ENCODE measurements at places on chromosomes 16 and 17. TPM values are rescaled to one million over a fixed set of nuclear protein-coding genes. Genes with fewer than 3 reads are reported as not detected.

DNA sequence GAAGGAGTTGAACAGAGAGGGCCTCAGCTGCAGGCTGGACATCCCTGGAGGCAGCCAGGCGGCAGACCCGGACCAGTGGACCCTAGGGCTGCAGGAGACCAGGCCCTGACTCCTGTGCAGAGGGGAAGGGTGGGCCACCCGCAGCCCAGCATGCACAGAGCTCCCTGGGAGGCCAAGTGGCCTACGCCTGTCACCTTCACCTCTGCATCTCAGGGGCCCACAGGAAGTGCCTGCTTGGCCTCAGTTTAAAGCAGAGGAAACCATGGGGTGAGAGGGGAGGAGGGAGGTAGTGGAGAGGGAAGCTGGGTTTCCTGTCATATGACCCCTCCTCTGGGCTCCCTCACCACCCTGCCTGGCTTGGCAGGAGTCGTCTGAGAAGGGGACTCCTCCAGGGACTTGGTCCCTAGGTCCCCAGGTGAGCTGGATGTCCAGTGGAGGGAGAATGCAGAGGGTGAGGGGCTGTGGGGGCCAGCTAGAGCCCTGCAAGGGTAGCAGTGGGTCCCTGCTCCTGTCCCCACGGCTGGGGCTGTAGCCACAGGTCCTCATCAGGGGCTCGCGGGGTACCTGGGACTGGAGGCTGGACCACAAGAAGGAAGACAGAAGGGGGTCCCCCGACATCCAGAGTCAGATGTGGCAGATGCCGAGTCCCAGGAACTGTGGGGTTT lies at the start of gene TMC8:
TSS of gene TMC8 (plus strand) at position 335 of the 665 bp plus-strand sequence. CDS start 818 bp downstream, outside the sequence.
- DNase-seq: no peak

DNA sequence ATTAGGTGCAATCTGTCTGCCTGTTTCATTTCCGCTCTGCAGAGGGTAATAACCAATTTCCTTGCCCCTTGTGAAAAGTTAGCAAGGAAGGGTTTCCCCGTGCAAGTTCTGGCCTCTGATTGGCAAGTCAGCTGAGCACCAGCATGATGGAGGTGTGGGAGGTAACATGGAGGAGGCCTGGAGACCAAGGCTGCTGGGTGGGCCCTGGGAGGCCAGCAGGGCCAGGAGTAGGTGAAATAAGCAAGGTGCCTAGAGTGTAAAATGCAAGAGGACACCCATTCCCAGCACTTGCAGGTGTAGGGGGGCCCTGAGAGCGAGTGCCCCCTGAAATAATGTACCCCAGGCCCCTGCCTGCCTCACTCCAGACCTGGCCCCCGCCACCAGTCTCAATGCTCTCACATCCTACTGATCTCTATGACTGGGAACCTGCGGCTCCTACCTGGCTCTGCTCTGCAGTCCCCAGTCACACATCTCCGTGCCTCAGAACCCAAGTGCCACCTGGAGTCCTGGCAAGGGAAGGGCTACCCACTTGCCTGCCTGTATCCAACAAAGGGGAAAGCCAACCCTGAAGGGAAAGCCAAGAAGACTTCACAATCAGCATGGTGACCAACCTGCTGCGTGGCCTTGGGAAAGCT lies 116.2 kb downstream of the C16orf78 start:
- no peak for DNase-seq

GRCh38 chr16:27498916-27499658 lies 50.6 kb downstream of the GTF3C1 start:
- DNase-seq: no peak

GRCh38 chr17:82932518-82933310 lies 92.9 kb upstream of the ZNF750 start:
- DNase-seq: no peak

DNA sequence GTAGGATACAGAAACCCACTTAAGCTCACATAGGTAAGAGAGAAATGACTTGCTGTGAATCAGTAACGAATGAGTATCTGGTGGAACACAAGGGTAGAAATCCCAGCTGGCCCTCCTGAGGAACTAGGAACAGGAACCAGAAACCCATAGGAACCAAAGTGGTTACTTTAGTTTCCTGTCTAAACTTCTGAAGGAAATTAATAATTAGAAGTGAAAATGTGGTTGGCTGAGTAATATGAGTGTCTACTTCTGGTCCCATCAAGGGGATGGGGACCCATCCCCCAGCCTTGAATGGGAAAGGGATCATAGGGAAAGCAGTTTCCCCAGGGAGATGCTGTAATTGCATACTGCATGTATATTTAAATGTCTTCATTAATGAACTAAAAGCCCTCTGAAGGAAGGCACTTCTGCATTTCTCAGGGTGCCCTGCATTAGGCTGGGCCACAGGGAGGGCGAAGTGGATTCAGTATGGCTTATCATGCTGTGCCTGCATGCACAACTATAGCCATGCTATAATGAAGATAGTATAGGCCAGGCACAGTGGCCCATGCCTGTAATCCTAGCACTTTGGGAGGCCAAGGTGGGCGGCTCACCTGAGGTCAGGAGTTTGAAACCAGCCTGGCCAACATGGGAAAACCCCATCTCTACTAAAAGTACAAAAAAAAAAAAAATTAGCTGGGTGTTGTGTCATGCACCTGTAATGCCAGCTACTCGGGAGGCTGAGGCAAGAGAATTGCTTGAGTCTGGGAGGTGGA lies 45.6 kb downstream of the CYB5B start:
- no peak for DNase-seq

DNA sequence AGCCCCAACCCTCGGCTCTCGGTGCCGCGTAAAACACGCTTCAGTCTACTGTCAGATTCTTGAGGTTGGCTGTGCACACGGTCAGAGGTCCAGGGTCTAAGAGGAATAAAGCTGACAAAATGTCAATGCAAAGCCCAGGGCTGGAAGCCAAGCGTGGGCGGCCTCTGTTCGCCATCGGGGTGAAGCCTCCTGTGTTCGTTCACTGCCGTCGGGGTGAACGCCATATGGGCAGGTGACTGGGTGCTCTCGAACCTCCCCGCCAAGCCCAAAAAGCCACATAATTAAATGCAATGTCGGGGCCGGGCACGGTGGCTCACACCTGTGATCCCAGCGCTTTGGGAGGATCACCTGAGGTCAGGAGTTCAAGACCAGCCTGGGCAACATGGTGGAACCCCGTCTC lies 44.6 kb downstream of the MRM3 start:
- DNase-seq: no peak

GRCh38 chr16:85712801-85713200 lies 24.0 kb upstream of the GINS2 start:
- no peak for DNase-seq

DNA sequence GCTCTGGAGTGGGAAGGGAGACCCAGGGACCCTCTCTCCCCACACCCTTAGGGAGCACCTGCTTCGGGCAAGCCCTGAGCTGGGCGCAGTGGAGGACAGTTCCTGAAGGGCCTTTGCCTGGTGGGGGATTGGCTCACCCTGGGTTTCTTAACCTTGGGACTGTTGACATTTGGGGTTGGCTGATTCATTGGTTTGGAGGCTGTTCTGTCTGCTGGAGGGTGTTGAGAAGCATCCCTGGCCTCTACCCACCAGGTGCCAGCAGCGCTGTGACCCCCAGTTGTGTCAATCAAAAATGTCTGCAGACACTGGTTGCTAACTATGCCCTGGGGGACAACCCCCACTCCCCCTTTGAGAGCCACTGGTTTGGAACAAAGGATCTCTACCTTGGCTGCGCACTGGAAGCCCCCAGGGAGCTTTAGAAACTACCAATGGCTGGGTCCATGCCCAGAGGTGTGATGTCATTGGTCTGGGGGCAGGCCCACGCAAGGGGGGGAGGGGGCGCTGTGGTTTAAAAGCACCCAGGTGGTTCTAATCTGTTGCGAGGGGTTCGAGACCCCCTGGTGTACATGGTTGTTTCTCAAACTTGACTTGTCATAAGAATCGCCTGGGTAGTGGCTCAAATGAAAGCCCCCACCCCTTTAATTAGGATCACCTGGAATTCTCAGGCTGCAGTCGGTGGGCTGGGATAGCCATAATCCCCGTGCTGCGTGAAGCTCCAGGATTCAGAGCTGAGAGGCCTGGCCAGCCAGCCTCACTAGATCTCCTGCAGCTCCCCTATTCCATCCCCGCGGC lies 151.9 kb upstream of the GSE1 start:
- no peak for DNase-seq

GRCh38 chr17:66172144-66172543 lies 19.8 kb downstream of the CEP112 start:
- DNase-seq: no peak

DNA sequence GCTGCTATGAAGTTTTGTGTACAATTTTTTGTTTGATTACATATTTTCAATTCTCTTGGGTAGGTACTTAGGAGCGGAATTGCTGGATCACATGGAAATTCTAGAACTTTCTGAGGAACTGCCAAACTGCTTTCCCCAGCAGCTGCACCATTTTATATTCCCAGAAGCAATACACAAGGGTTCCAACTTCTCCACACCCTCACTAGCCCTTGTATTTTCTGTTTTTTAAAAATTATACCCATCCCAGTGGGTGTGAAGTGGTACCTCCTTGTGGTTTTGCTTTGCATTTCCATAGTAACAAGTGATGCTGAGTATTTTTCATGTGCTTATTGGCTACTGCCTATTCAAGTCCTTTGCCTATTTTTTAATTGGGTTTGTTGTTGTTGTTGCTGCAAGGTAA lies 20.9 kb downstream of the NACA2 start:
- no peak for DNase-seq

DNA sequence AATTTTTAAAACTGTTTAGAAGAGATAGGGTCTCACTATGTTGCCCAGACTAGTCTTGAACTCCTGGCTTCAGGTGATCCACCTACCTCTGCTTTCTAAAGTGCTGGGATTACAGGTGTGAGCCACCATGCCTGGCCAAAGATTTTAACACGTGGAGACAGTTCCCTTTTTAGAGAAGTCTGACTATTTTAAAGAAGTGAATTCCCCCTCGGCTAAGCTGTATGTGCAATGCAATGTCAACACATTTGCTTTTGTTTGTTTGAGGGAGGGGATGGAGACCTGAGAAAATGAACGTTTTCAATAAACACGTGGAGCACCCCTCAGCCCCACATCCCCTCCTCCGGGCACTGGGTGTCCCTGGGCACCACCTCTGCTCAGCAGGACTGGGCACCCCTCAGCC lies 14.3 kb upstream of the RNPS1 start:
- no peak for DNase-seq

- DNase-seq: no peak
Measured at GRCh38 chr17:45225964-45226530, 4.4 kb downstream of the FMNL1 start.

DNA sequence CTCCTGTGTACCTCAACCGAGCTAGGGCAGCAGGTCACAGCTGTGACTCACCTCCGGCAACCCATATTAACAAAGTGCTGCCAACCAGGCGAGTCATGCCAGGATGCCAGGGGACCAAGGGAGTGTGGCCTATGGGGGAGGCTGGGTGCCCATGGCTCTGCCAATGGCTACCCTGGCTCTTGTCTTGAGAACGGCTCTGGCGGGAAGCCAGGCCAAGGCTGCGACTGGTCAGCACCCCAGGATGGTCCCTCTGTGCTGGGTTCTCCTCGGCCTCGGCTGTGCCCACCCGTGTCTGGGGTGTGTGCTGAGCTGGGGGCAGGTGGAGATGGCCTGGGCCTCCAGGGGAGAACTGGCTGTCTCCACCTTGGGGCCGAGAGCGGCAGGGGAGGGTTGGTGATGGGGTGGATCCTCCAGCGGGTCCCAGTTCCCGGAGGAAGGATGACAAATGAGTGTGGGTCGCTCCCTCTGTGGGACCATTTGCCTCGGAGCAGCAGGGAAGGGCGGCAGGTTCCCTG lies 75.8 kb downstream of the MRC2 start:
- DNase-seq: no peak

DNA sequence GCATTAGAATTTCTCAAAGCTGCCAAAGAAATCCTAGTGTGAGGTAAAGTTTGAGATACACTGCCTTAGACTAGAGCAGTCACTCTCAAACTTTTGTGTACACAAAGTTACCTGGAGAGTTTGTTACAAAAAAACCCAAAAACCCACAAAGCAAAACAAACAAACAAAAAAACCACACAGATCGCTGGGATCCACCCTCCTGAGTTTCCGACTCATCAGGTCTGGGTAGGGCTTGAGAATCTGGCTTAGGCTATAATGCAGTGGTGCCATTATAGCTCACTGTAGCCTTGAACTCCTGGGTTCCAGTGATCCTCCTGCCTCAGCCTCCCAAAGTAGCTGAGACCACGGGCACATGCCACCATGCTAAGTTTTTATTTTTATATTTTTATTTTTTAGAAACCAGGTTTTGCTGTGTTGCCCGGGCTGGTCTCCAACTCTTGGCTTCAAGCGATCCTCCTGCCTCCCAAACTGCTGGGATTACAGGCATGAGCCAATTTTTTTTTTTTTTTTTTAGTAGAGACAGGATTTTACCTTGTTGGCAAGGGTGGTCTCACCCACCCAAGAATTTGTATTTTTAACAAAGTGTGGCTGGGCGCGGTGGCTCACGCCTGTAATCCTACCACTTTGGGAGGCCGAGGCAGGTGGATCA lies 22.3 kb upstream of the SMG1 start:
- no peak for DNase-seq

- no peak for DNase-seq
Measured at GRCh38 chr17:39611401-39612112, 3.8 kb upstream of the NEUROD2 start.

The AOC2 gene
- 0.85 TPM for total RNA-seq

The HOXB4 gene
- total RNA-seq: 27.9 TPM

The RDM1 gene
- 5.5 TPM for total RNA-seq

The OR2C1 gene
- not detected for total RNA-seq

The TMEM114 gene
- not detected for total RNA-seq

Data from Panc1 (cell line).